Neural crest cell (in vitro differentiated cells): ENCODE measurements at places on chromosomes 3 and 15. TPM values are rescaled to one million over a fixed set of nuclear protein-coding genes. Genes with fewer than 3 reads are reported as not detected.

DNA sequence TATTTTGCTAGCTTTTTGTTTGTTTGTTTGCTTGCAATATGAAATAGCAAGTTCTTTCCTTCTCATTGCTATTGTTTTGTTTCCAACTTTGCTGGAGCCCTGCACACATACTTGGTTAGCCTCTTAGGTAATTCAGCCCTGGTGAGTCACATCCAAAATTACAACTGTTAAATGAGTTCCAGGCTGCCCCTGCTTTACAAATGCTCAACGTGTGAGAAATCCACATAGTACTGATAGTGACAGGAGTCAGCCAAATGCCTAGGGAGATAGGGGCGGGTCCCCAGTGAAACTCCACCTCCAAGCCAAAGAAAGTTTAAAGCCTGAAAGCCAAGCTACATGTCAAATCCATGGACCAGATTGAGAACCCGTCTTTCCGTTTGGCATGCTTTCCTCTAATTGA, 81.3 kb upstream of the RNF7 start:
- peaks cover 57% of the 10 kb centered on the region for H3K27me3 ChIP-seq
- DNase-seq: no peak
- no peaks in the 10 kb centered on the region for H3K36me3 ChIP-seq

DNA sequence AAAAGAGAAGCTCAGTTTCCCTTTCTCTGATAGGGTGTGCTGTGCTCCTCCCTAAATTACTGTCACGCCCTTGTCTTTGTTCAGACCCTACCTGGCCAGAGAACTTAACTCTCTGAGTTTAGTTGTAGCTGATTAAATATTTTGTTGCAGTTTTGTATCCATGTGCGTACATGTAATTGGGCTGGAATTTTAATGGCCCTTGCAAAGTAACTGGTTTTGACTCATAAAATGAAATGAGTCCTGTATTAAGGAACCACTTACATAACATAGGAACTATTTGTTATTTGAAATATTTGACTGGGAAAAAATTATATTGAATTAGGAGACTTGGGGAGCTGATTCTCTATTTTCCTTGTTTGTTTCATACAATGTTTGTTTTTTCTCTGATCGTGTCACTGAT, 80.2 kb downstream of the LRRK1 start:
- H3K4me1 ChIP-seq: peaks cover 10% of the 10 kb centered on the region
- H3K4me3 ChIP-seq: no peak overlapping the region
- no peak for DNase-seq
- H3K36me3 ChIP-seq: no peaks in the 10 kb centered on the region

DNA sequence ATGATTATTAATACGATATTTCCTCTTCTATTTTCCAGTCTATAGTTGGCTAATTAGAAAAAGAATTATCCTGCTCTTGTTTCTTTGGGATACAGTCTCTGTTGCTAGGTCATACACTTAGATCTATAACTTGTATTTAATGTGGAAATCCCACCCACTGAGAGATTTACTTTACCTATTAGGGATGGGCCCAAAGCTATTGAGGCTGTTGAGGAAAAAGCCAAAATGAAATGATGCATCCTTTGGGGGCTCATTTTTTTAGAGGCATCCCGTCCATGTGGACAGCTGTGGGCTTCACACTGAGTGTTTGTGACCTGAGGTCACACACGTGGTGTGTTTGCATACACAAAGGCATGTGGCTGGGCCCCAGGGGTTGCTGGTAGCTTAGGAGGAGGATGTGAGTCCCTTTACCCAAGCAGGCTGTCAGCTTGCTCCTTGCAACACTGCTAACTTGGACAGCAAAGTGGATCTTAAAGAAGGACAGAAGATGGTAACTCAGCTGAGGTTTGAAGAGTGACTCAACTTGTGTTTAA, 477.4 kb downstream of the AGBL1 start:
- no peaks in the 10 kb centered on the region for H3K27me3 ChIP-seq
- no peaks in the 10 kb centered on the region for H3K36me3 ChIP-seq
- no peak overlapping the region for H3K27ac ChIP-seq
- no peak for DNase-seq

DNA sequence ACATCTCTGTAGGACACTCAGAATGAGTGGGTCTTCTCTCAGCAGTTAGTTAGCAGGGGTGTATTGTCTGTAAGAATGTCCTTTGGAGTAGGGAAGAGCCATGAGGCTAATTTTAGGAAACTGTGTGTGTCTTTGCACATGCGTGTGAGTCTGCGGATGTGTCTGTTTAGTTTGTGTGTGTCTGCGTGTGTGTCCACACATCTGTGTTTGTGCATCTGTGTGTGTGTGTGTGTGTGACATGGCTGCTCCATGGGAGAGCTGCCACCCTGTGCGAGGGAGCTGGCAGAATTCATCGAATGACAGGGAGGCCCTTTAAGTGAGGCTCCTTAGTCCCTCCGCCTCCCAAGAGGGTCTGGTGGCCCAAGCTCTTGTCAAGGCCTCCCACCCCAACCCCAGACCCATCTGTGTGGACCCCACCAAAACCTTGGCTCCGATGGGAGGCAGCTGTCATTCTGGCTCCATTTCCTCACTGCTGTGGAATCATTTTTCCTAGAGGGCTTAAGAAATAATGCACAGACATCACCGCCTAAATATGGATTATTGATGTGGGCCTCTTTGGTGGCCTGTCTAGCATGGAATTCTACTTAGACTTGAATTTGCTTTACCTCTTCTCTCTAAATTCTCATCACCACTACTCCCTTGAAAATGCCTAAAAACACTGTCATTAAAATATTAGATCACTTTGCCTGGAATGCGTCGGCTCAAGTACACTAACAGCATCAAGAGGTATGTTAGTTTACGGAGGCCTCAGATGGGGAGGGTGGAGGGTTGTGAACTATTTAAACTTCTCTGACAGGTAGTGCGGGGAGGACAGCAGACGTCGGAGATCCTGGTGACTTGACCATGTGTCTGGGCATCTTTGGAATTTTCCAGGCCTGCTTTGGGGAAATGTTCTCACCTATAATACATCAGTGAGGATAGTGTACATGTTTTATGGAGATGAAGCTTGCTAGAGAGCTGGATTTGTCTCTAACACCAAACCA, 9.4 kb downstream of the ESYT3 start:
- no peak overlapping the region for H3K27ac ChIP-seq
- no peak overlapping the region for H3K4me3 ChIP-seq
- H3K4me1 ChIP-seq: peaks cover 5% of the 10 kb centered on the region
- H3K27me3 ChIP-seq: peaks cover 12% of the 10 kb centered on the region
- DNase-seq: no peak
- H3K36me3 ChIP-seq: no peaks in the 10 kb centered on the region

- H3K27me3 ChIP-seq: no peaks in the 10 kb centered on the region
- no peak overlapping the region for H3K4me3 ChIP-seq
- H3K4me1 ChIP-seq: no peaks in the 10 kb centered on the region
- no peak for DNase-seq
- no peak overlapping the region for H3K27ac ChIP-seq
- H3K36me3 ChIP-seq: no peaks in the 10 kb centered on the region
These were observed 5.6 kb upstream of the P2RY14 start for GRCh38 chr3:151283907-151284461.

DNA sequence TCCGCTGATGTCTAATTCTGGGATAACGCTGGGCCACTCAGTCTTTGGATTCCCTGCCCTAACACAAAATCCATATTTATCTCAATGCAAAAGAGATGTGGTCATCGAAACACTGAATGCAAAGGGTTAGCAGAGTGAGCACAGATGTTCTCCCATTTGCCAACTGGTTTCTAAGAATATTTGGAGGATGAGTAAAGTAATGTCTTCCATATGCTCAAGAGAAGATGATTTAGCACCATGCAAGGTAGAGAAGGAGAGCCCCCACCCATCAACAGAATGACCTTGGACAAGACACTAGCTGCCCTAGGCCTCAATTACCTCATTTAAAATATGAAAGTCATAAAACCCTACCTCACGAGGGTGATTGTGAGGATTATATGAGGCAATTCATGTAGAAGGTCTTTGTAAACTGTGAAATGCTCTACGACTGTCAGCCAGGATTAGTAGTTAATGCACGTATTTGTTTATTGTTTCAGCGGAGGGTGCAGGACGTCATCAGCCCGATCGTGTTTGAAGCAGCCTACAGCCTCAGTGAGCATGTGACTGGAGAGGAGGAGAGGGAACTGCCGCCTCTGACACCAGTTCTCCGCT, 232.9 kb upstream of the CTDSPL start:
- H3K4me1 ChIP-seq: peaks cover 20% of the 10 kb centered on the region
- no peak for DNase-seq
- H3K27me3 ChIP-seq: no peaks in the 10 kb centered on the region
- no peak overlapping the region for H3K4me3 ChIP-seq
- peaks cover 2% of the 10 kb centered on the region for H3K36me3 ChIP-seq

DNA sequence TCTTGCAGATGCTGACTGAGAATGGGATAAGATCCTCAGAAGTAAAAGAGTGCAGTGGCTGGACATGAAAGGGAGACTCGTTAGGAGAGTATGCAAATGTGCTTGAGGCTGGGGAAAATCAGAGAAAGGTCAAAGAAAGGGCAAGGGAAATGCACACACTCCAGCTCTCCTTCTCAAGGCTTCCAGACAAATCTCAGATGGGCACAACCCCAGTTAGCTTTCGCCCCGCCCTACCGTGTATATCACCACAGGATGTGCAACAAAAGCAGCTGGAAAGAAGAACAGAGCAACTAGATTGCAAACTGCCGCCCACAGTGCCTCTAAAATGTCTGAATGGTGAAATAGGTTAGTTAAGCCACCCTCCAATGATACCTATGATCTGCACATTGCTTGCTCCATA, 63.9 kb downstream of the CERS3 start:
- no peak for DNase-seq
- H3K4me3 ChIP-seq: no peak overlapping the region
- H3K27me3 ChIP-seq: no peaks in the 10 kb centered on the region
- no peak overlapping the region for H3K27ac ChIP-seq
- peaks cover 30% of the 10 kb centered on the region for H3K4me1 ChIP-seq
- H3K36me3 ChIP-seq: no peaks in the 10 kb centered on the region

DNA sequence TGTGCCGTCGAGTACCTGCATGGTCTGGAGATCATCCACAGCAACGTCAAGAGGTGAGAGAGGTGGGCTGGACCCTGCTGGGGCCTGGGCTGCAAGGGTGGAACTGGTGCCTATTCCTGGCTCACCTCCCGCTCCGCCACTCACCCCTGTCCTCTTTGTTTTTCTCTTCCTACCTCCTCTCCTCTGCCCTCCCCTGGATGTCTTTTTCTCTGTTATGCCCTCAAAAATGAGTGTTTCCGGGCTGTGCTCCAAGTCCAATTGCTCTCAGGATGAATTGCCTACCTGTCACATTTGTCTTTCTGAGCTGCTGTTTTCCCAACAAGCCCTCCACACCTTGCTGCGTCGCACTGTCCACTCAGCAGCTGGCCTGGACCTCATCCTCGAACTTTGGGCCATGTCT, 28.5 kb upstream of the TATDN2 start:
- no peaks in the 10 kb centered on the region for H3K27me3 ChIP-seq
- H3K4me3 ChIP-seq: no peak overlapping the region
- DNase-seq: no peak
- peaks cover 2% of the 10 kb centered on the region for H3K36me3 ChIP-seq
- H3K4me1 ChIP-seq: peaks cover 3% of the 10 kb centered on the region

DNA sequence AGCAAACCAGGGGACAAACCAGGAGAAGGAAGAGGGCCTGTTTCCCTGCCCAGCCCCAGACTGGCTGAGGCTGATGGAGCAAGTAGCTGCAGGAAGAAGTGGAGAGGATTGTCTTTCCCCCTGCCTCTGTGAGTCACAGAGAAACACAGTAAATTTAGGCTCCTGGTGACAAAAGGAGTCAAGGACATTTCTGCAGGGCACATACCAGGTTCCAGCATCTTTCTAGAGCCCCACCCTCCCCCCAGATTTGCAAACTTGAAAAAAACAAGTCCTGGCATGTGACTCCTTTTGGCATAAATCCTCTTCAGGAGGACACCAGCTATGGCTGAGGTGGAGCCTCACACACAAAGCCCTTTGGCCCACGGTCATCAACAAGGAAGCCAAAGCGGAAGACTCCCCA, 17.8 kb downstream of the PLD1 start:
- H3K4me1 ChIP-seq: peaks cover 19% of the 10 kb centered on the region
- H3K27me3 ChIP-seq: no peaks in the 10 kb centered on the region
- H3K27ac ChIP-seq: no peak overlapping the region
- no peak for DNase-seq

GRCh38 chr15:25683911-25684310, 179.2 kb downstream of the ATP10A start:
- peaks cover 12% of the 10 kb centered on the region for H3K36me3 ChIP-seq
- H3K4me1 ChIP-seq: peaks cover 25% of the 10 kb centered on the region
- H3K27me3 ChIP-seq: peaks cover 3% of the 10 kb centered on the region
- DNase-seq: no peak
- no peak overlapping the region for H3K27ac ChIP-seq

- peak overlapping the region; percentile 92 for H3K4me3 ChIP-seq
- peaks cover 21% of the 10 kb centered on the region for H3K4me1 ChIP-seq
- no peak overlapping the region for H3K27ac ChIP-seq
- no peak for DNase-seq
- no peaks in the 10 kb centered on the region for H3K36me3 ChIP-seq
These were observed 964 bp downstream of the SLC25A20 start for GRCh38 chr3:48897460-48898376.

GRCh38 chr3:118932822-118933558, 101.7 kb downstream of the IGSF11 start:
- DNase-seq: no peak
- H3K36me3 ChIP-seq: no peaks in the 10 kb centered on the region
- H3K4me1 ChIP-seq: no peaks in the 10 kb centered on the region
- H3K4me3 ChIP-seq: no peak overlapping the region
- no peaks in the 10 kb centered on the region for H3K27me3 ChIP-seq
- no peak overlapping the region for H3K27ac ChIP-seq

DNA sequence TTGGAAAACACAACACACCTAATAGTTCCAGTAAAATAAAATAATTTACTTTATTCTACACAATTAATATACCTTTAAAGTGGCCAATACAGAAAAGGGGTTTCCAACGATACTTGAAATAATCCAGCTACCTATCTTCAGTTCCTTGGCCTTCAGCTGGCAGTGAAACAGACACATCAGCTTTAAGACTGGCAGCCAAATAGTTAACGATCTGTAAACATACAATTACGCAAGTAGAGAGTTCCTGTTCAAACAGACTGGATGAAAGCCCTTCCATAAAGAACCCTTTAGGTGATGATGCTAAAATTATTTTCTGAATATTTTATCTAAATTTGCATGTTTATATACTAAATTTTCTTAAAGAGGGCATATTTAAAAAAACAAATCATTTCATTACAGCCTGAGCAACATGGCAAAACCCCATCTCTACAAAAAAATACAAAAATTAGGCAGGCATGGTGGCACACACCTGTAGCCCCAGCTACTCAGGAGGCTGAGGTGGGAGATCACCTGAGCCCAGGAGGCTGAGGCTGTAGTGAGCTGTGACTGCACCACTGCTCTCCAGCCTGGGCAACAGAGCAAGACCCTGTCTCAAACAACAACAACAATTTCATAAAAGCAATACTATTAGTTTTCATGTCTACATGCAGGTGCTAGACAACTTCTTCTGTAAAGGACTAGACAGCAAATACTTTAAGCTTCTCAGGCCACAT, 12.9 kb downstream of the DYNC1LI1 start:
- no peak for DNase-seq
- H3K36me3 ChIP-seq: no peaks in the 10 kb centered on the region

Gene PDE8A
- 7.0 and 8.6 TPM in 2 replicates for total RNA-seq

Gene KLHL40
- not detected in 2 replicates for total RNA-seq

Gene SUSD5
- total RNA-seq: 1.8 and 2.1 TPM in 2 replicates

Gene FANCD2
- 65.4 and 67.9 TPM in 2 replicates for total RNA-seq

Gene RBP2
- total RNA-seq: not detected in 2 replicates

Gene CPLX3
- not detected in 2 replicates for total RNA-seq

Gene PCSK6
- 4.5 and 5.4 TPM in 2 replicates for total RNA-seq

Gene TMEM212
- not detected in 2 replicates for total RNA-seq

Gene CFAP100
- total RNA-seq: 1.1 and 1.7 TPM in 2 replicates

Gene DNAJA4
- total RNA-seq: not detected in 2 replicates

Gene CDC25A
- 58.4 and 63.0 TPM in 2 replicates for total RNA-seq

Gene TRIM42
- total RNA-seq: not detected in 2 replicates

Gene TFG
- total RNA-seq: 91.2 and 91.3 TPM in 2 replicates

Gene CCDC9B
- 0.33 TPM in 1 of 2 replicates, not detected in the other for total RNA-seq

Gene TLR9
- 0.16 TPM in 1 of 2 replicates, not detected in the other for total RNA-seq
